ENCODE measurements at places on chromosomes 4 and X. TPM values are rescaled to one million over a fixed set of nuclear protein-coding genes. Genes with fewer than 3 reads are reported as not detected.

DNA sequence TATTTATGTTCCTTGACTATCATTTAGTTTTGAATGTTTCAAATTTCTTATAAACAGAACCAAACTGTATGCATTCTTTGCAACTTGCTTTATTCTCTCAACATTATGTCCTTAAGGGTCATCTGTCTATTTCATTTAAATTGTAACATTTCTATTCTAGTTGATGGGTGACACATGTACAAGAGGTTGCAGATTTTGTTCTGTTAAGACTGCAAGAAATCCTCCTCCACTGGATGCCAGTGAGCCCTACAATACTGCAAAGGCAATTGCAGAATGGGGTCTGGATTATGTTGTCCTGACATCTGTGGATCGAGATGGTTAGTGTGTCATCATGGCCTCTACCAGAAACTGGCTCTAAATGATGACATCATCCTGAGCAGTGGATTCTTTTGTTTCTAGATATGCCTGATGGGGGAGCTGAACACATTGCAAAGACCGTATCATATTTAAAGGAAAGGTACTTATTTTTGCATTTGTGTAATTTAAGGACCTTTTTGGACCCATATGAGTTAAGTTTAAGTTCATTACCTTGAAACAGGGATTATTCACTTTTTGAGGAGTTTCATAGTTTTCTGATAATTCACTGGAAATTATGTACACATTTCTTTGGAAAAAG lies 6.1 kb downstream of the LIAS start:
- DNase-seq, result no peak

DNA sequence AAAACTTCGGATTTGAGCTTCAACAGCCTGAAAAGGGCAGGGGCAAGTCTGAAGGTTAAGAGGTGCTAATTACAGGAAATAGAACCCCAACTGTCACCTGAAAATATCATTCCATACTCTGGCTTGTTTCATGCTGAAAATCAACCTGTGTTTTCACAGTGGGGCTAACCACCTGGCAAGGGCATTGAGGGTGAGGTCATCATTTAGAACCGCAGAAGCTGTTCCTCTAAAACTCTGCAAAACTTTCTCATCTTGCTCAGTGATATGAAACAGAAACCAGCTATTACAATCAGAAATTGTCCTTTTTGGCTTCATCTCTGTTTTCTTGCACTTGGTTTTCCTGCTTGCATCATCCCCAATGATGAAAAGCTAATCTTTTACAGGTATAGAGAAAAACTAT lies 247.6 kb downstream of the DCLK2 start:
- DNase-seq, result no peak

DNA sequence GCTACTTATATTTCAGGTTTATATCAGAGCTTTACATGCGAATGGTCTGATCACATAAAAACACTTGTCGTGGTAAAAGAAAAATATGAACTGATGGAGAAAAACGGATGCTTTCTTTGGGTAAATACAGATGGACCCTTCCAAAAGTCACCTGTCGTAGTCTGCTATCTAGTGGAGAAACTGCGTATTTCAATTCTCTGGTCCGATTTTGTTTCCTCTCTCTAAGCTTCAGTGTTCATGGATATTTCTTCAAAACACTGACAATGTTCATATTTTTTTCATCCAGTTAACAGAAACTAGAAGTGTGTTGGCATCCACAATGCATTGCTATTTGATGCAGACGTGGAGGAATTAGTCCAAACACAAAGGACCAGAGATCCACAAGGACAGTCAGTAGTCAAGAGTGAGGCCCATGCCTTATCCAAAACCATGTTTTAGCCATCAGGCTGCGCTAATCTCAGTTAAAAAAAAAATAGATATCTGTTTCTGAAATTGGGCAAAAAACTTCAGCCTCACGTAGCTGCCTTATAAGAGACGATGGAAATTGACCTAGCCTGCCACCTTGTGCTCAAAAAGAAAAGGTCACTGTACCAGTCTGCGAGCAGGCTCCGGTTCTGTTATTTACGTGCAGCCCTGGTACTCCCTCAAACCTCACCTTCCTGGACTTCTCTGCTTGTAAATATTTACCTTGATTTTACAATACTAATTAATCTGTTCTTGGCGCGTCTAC lies 16.0 kb downstream of the MEPE start:
- DNase-seq, result no peak

GRCh38 chr4:88609387-88609786 lies 17.1 kb downstream of the HERC3 start:
- no peak for DNase-seq

DNA sequence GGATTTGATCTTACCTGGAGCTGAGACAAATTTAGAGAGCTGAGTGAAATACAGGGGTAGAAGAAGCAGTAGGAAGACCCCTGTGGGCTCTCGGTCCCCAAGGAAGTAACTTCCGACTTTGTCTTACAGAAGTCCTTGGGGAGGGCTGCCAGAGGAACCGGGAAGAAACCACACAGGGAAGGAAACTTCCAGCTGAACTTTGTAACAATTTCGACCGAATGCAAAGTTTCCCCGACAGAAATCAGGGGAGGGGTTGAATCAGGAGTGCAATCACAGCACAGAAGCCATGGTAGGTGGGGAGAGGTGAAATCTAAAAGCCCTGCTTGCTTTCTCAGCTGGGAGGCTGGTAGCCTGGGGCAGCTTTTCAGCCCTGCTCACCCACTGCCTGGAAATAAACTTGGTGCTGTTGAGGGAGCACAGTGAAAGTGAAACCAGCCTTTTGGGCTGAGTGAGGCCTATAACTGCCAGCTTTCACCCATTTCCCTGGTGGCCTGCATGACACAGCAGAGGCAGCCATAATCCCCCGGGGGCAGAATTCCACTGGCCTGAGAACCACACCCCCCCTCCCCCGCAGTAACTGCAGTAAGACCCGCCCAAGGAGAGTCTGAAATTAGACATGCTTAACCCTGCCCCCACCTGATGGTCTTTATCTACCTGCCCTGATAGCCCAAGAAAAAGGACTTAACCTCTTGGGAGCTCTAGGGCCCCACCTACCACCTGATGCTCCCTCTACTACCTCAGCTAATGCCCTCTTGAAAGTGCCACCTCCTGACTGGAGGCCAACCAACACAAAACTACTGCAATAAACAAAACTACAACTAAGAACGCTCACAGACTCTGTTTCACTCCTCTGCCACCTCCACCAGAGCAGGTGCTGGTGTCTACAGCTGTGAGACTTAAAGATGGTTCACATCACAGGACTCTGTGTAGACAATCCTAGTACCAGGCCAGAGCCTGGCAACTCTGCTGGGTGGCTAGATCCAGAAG lies 248.2 kb downstream of the PARM1 start:
- no peak for DNase-seq

DNA sequence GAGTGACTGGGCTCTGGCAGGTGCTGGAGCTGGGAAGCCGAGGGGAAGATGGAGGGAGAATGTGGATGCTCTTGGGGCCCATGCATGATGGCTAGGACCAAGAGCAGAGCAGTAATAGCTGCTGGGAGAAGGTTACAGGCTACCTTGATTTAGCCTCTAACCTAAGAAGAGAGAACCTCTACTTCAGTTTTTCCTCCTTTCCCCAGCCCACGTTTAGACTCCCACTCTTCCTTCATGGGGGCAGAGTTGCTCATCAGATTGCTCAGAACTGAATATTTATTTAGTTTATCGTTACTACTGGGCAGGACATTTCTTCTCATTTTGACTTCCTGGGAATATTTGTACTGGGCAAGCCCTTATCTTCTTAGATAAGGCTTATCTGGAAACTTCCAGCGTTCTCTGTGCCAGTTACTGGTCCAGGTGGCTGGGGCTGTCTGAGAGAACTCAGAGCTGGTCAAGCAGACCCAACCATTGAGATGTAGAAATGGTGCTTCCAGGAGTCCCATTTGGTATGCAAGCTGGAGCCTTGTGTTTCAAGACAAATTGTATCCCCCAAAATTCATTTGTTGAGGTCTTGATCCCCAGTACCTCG lies 442.9 kb upstream of the BOD1L1 start:
- no peak for DNase-seq

GRCh38 chr4:57265831-57266582 lies 155.8 kb upstream of the IGFBP7 start:
- DNase-seq, result no peak

The APELA gene
- 0.18 TPM for total RNA-seq

The GUCY1B1 gene
- total RNA-seq, result 20.8 TPM

The GC gene
- not detected for total RNA-seq
